Lower leg skin (tissue), 4 donors: ENCODE measurements at places on chromosomes 3 and 15. TPM values are rescaled to one million over a fixed set of nuclear protein-coding genes. Genes with fewer than 3 reads are reported as not detected.

GRCh38 chr3:87397211-87397610 lies 120.8 kb upstream of the POU1F1 start:
- no peak for DNase-seq

- no peak for DNase-seq
Measured at GRCh38 chr15:63264688-63265293, 12.6 kb upstream of the APH1B start.

DNA sequence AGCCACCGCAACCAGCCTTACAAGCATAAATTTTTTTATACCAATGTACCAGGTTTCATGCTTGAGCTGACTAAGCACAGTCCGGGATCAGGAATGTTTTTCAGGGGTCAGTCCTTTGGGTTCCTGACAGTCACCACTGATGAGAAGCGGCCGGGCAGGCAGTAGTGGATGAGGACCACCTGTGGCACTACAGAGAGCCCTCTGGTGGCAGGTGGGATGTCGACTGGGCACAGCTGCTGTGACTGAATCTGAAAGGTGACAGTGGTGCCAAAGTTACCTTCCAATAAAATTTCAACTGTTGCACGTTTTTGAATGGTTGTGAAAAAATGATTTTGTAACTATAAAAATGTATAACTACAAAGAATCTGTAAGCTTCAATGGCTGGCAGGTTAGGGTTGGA lies 34.0 kb downstream of the TPRA1 start:
- no peak for DNase-seq

The C3orf49 gene
- total RNA-seq, result not detected

The PLA2G4D gene
- total RNA-seq, result 31.5 TPM

The GP5 gene
- total RNA-seq, result not detected
